ENCODE measurements at places on chromosomes 16 and 17.

- DNase-seq = no peak
Measured at GRCh38 chr17:75913537-75914210, 9.0 kb upstream of the MRPL38 start.

DNA sequence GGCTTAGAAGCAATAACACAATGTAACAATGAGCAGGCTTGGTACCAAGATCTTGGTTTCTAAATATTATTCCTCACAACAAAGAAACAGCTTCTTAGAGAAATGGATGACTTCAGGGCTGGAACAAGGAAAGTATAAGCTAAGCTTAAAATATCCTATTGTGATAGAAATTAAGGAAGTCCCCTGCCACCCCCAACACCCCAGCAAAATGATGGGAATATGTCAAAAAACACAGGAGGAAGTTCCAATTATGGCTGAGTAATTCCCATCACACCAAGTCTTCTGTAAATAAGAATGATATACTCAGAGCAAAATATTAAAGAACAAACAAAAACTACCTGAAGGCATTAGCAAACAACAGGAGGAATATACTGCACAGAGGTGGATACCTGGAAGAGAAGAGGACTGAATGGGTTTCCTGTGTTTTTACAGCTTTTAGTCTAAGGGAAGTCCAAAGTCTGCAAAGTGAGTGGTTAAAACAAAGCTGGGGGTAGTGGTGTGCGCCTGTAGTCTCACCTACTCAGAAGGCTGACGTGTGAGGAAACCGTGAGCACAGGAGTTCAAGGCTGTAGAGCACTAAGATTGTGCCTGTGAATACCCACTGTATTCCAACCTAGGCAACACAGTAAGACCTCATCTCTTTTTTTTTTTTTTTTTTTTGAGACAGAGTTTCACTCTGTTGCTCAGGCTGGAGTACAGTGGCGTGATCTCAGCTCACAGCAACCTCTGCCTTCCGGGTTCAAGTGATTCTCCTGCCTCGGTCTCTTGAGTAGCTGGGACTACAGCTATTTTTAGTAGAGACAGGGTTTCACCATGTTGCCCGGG, 17.1 kb upstream of the ATP6V0A1 start:
- DNase-seq = no peak

- no peak for DNase-seq
Measured at GRCh38 chr17:60353773-60354172, 38.2 kb downstream of the USP32 start.

GRCh38 chr16:25143928-25144327, 32.4 kb downstream of the LCMT1 start:
- no peak for DNase-seq

DNA sequence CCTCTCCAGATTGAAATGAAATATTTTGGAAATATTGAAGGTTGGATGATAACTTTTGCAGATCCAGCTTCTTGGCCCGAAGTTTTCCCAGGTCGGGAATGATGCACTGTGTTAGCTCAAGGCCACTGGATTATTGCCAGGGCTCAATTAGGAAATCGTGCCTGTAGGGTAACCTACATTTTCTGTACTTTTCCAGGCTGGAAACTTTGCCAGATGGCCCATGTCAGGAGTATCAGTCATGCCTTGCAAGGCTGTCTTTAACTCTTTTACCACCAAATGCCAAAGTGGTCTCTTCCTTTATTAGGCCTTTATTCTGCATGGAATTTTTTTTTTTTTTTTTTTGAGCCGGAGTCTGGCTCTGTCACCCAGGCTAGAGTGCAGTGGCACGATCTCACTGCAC, 8.9 kb upstream of the SEC14L1 start:
- no peak for DNase-seq

- peak; percentile 75 for DNase-seq
Measured at GRCh38 chr17:61442878-61443474, 9.2 kb upstream of the TBX4 start.

GRCh38 chr17:70888324-70888723, 719.0 kb downstream of the KCNJ2 start:
- DNase-seq = no peak

GRCh38 chr17:62984801-62985200, 18.8 kb downstream of the TANC2 start:
- no peak for DNase-seq

DNA sequence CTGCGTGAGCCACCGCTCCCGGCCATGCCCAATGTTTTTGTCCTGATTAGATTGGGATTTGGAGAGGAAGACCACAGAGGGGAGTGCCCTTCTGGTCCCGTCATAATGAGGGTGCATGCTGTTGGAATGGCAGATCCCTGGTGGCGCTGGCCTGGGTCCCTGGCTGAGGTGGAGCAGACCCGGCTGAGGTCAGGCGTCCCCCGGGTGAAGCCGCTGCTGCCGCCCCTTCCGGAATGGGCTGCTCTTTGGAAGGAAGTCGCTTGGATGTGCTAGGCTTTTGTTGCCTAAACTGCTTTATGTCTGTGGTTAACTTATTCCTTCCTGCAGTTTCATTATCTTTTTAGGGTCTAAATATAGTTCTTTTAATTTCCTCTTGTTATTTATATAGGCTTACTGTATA, 120.3 kb upstream of the CHMP6 start:
- no peak for DNase-seq

DNA sequence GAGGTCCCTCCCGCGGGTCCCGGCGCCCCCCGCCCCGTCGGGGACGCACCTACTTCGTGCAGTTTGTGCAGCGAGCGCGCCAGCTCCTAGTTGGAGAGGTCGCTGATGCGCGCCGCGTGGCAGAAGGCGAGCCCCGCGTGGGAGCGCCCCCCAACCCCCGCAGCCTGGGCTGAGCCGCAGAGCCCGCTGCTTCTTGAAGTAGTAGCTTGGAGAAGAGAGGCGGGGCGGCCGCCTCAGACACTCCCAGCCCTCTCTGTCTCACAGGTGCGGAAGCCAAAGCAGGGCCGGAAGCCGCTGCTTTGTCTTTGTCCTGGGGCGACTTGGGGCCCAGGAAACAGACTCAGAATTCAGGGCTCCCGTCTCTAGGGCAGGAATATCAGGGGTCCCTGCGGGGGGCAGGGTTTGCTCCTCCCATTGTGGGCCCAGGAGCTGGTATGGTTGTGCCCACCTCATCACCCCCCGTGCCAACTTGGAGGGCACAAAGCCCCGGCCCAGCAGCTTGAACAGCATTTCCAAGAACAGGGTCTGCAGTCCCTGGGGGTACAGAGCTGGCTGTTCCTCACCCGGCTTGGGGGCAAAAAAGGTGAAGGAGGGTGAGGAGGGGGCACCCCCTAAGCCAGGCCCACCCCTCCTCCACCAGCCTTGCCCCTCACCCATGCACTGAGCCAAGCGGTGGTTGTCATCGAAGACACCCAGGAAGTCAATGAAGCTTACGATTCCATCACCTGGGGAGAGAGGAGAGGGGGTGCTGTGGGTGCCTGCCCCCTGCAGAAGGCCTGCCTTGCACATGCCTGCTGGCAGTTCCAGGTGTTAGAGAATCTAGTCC, 13.5 kb downstream of the SPATA32 start:
- DNase-seq = no peak

DNA sequence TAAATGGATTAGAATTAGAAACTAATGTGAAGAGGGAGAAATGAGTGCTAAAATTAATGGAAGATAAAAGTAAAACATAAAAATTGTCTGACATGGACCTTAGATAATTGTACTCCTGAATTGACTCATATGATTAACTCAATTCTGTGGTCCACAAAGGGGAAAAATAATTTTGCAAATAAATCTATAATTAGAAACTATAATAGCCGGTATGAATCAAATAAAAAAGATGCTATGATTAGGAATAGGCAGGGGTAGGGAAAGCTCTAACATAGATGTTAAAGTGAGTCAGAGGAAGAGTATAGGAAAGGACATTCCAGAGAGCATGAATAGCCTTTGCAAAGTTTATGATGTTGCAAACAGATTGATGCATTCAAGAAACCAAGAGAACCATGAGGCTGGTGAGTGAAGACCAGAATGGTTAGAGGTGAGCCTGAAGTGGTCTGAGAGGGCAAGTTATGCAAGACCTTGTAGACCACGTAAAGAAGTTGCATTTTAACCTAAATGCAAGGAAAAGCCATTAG, 262.1 kb upstream of the CA10 start:
- no peak for DNase-seq

GRCh38 chr17:33725675-33726271, 432.7 kb upstream of the ASIC2 start:
- peak; percentile 40 for DNase-seq

Measured in COLO829 (cell line).